Sigmoid colon (tissue), 7 donors: ENCODE measurements at places on chromosomes 6 and 20. TPM values are rescaled to one million over a fixed set of nuclear protein-coding genes. Genes with fewer than 3 reads are reported as not detected.

- no peak for DNase-seq
Measured at GRCh38 chr6:161922631-161923119, 648.8 kb upstream of the AGPAT4 start.

DNA sequence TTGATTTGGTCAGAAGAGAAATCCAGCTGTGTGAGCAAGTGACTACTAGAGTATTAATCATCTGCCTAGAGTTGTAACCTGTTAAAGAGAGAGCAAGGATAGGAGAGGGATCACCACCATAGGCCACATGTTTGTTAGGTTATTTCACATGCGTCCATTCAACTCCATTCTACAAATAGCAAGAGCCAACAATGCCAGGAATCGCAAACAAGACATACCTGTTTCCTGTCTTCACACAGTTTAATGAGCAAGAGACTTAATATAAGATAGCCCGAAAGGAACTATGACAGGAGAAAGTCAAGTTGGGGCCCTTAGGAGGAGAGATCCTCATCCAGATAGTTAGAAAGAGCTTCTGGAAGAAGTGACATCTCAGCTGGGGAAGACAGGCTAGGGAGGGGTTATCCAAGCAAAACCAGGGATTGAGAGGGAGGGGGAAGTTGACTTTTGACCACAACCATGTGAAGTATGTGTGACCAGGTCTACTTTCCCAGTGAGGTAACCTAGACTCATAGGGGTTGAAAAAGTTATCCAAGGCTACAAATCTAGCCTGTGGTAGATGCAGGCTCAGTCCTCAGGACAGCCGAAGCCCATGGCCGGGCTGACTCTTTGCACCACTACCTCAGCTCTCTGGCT is 147.4 kb downstream of the ALDH8A1 start:
- no peak for DNase-seq

GRCh38 chr20:90651-91050 is 3.2 kb downstream of the DEFB125 start:
- DNase-seq: no peak

GRCh38 chr6:137351890-137352289 is 132.7 kb upstream of the IFNGR1 start:
- no peak for DNase-seq

DNA sequence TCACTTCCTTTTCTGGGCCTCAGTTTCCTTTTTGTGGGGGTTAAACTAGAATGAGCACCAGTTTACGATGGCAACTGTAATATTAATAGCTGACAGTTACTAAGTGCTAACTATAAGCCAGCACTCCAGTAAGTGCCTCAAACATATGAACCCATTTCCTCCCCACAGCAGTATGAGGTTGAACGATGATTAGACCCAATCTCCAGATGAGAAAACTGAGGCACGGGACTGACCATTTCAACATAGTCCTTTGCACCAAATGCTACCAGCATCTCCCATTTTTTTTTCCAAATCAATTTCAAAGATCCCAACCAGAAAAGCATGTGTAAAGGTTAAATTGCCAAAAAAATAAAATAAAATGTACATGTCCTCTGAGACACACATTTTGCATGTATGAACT is 7.1 kb downstream of the SLC13A3 start:
- no peak for DNase-seq

- peak; percentile 67 for DNase-seq
Measured at GRCh38 chr6:34792605-34793500, 970 bp downstream of the BLTP3A start.

GRCh38 chr6:16136621-16137450 is 8.0 kb downstream of the MYLIP start:
- DNase-seq: no peak

GRCh38 chr6:17381424-17382147 is 11.8 kb upstream of the CAP2 start:
- DNase-seq: no peak

DNA sequence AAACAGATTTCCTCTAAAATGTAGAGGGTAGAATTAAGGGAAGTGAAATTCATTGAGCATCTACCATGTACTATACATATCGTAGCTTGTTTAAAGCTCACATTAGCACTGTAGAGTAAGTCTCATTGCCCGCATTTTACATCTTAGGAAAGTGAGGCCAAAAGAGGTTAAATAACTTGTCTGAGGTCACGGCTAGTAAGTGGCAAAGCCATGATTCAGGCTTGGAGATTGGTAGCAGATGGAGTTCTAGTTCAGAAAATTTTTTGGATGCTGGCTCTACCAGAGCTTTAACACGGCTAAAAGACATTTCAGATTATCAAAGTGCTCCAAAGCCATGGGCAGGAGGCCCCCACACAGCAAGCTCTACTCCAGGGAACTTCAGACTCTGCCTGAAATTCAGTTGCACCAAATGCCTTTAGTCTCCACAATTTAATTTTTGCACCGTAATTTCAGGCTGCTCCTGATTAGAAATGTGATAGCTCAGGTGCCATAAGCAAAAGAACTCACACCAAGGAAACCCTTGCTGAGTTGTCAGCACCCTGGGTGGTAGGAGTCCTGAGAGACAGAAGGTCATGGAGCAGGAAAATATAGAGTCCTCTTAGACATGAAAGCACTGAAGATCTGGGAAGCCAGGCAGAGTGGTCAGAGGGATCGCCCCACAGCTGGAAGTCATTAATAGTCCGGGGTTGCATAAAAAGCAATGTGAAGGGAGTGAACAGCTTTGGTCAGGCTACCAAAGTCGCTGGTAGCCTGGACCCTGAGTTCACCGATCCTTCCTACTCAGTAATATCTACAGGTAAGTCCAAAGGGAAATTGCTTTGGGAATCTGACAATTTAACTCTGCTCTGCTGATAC is 55.2 kb upstream of the ASIP start:
- no peak for DNase-seq

DNA sequence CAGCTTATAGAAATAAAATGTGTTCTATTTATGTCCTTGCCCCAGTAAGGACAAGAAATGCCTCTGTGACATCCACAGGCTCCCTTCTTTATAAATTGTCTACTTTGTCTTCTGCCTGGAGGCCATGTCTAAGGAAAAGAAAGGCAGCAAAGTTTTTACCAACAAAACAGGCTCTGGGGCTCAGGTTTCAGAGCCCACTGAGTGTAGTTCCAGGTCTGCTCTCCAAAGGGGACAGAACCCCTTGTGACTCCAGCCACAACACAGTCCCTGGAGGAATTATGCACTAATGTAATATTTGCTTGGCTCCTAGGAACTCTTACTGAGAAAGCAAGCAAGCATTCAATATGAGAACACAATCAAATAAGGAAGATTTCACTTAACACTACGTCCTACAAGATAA is 80.1 kb downstream of the PAK5 start:
- DNase-seq: no peak

The NDRG3 gene
- total RNA-seq: 28.8 TPM
